ENCODE measurements at places on chromosomes 7 and 10.

DNA sequence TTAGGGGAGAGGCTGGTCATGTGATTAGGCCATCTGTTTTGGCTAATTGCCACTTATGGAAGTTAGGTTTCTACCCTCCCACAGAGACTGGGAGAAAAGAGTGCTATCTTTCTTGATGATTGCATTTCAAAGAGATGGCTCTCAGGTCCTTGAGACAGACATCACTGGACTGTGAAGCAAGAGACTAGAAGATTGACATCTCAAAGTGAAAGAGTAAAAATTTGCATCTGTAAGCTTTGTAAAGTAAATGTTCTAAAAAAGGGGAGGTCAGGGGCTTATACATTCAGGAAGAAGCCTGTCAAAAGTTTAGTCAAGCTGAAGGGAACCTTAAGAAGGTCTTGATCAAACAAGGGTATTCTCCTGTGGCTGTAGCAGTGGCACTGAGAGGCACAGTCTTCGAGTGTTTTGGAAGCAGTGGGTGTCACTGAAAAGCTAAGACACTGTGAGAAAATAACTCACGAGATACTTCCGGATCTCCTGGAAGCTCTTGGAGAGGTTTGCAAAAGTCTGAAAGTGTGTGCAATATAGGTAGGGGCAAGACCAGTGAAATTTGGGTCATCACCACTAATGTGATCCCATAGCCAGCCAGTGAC, 342.1 kb downstream of the PHF14 start:
- no peak for DNase-seq

DNA sequence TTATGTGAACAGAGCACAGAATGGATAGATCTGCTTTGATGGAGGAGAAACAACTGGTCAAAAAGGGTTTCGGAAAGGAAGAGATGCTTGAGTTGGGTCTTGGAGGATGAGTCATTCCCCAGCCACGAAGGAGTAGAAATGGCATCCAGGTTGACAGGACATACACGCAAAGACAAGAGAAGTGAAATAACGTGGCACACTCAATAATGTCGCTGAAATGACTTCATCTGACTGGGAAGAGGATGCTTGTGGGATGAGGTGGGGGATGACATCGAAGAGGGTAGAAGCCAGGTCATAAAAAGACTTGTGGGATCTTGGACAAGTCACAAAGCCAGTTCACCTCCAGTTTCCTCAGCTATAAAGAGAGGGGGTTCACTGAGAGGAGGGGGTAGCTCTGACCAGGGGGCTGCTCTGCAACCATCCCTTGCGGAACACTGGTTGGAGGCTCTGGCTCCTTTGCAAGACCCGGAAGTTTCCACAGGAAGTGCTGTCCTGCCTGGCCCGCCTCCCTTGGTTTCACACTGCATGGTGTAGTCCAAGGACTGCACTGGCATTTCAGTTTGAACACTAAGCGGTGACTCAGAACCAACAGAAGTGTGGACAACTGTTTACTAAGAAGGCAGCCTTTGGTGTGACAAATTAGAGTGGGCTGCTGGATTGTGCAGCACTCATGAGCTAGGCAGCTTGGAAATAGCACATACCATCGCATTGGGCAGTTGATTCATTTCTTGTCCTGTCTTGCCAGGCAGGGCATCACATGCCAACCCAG, 189.9 kb upstream of the ADO start:
- DNase-seq = peak; percentile 82

- DNase-seq = no peak
These were observed 6.5 kb downstream of the STAM start for GRCh38 chr10:17650416-17650815.

DNA sequence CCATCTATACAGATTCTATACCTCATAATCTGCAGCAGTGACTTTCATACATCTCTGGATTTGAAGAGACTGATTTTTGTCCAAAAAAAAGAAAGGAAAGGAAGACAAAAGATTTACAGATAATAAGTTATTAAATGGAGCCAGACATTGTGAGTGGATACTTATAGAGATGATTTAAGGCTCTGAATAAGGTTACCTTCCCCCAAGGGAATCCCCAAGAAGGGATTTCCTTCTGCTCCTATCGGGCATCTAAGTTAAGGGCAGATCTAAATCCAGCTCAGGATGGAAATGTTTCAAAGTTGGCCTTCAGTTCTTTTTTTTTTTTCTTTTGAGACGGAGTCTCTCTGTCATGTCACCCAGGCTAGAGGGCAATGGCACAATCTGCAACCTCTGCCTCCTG, 97.6 kb downstream of the ST8SIA6 start:
- DNase-seq = no peak

DNA sequence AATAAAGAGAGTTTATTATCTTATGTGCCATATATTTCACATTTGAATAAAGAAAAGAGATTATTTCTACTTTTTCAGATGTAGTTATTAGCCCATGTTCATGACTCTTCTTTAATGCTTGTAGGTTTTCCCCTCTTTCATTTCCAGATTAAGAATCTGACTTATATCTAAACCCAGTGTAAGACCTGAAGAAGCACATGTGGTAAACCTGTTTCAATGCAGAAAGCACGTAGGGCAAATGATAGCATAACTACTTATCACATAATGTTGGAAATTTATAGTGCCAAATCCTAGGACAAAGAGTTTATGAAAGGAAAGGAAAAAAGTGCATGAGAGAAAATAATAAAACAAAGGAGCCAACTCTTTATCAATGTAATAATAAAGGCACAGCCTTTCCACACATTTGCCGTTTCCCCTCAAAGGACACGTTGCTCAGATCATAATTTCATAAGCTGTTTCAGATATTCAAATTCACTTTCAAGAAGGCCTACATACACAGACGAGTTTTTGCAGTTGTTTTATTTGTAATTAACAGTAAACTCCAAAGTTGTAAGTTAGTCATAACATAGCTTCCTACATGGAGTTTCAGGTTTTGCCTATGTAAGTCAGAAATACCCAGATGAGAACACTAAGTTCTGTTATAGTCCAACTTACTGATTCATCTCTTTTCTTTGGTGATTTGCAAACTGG, 88.8 kb upstream of the MDFIC start:
- no peak for DNase-seq

DNA sequence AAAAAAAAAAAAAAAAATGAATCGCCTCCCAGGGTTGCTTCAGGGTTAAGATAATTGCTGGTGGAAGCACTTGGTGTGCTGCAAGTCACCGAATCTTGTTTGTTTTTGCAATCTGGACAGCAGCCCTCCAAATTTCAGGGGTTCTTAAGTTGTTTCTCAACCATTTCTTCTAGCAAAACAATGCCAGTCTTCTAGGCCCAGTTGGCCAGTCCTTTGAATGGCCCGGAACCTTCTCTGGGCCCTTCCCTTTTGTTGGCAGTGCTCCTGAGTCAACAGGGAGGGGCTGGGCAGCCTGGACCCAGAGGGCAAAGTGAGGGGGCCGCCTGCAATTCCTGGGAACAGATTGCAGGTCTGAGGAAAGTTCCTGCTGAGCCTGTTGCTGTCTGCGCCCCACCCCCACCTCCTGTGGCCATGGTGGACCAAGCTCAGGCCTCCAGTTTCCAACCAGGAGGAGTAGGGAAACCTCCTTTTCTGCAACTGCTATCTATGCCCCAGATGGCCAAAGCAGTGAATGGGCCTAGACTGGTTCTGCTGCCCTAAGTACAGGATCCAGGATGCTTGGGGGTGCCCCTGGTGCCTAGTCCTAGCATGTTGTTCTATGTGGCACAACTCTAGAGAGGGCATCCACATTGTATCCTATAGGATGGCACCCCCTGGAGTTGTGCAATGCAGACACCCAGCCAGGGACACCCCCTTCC, 31.4 kb upstream of the PDCD4 start:
- DNase-seq = no peak

DNA sequence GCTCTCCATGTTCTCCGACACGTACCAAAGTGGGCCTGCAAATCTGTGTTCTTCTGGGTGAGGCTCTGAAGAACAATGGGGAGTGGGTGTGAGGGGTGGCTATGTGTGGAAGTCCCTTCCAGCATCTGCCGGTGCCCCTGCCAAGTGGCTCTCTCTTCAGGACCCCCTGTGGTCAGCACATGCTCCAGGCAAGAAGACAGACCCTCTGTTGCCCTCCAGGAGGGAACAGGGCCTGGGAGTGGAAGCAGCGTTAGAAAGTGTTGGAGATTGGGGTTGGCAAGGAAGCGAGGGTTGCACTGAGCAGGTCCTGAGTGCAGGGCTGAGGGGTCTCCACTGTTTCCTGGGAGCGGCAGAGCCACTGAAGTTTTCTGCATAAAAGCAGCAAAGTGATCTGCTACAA, 60.5 kb downstream of the EMX2 start:
- no peak for DNase-seq

- peak; percentile 82 for DNase-seq
These were observed 112.8 kb upstream of the AHR start for GRCh38 chr7:17185690-17186070.

DNA sequence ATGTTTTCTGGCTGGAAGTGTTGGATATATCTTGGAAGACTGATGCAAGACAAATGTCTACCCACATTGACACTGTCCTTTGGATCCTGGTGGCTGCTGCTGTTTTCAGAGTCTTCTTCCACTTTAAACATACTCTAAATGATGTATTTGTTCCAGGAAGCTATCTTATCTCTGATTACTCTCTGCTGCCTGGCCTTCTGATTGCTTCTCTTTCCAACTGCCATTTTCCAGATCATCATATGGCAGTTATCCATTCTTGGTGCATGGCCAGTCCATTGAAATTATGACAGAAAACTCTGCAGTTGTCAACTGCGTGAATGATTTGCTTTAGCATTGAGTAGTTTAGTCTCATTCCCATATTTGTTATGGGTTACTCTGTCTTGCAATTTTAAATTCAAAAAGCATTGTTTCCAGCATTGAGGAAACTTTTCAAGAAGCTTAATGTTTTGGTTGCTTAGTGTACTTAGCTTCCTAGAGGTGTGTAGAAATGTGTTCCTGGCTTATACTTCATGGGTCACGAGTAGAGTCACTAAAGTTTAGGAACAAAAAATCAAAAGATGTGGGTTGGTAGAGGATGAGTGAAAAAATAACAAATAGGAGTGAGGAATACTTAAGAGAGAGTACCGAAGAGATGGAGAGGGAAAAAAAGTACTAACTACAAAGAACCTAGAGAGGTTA, 268.3 kb upstream of the MTPN start:
- DNase-seq = no peak

Data from EH (cell line).